ENCODE measurements at places on chromosomes 2 and 18.
A peak's percentile ranks its signal among the peaks of the same experiment; 100 is the strongest.

DNA sequence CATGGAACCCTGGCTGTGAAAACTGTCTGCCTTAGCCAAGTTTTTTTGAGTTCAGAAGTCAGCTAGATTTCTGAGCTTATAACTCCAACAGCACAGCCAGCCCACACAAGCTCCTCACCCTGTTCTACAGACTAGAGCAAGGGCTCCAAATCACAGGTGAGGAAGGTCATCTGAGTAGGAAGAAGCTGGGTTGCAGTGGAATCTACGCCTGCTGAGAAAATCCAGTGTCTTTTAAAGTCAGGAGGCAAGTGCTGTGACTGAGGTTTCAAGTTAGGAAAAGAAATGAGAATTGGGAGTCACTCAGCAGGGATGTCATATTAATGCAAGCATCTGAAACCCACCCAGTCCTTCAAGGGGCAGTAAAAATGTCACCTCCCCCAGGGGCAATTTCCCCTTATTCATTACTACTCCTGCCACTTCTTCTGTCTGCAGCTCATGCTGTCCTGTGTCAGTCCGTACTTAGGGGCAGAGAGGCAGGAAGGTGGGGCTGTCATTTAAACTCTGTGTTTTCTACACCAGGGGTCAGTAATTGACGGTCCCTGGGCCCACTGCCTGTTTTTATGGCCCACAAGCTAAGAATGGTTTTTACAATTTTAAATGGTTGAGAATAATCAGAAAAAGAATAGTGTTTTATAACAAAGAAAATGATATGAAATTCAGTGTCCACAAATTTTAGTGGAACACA, 551.1 kb downstream of the BCL11A start:
- no peak for DNase-seq

- no peak for DNase-seq
These were observed 136.5 kb downstream of the ZNF532 start for GRCh38 chr18:59001166-59001565.

DNA sequence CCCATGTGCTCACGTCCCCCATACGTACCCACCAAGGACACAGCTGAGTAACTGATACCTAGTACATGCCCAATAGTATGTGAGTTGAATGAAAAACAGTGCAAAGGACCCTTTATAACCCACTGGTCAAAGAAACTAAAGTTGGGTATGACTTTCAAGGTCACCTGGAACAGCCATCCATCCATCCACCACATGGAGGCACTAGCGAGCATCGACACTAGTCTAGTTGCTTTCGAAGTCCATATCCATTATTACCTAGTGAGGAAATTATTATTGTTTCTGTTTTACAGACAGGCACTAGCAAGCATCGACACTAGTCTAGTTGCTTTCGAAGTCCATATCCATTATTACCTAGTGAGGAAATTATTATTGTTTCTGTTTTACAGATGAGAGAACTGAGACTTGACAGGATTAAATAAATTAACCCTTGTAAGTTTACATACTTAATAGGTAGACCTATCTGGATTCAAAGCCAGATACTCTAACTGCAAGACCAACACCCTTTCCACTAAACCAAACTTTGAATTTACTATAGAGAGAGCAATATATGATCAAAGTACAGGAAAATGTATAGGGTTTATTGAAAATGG, 233.7 kb downstream of the METTL4 start:
- peak; percentile 61 for DNase-seq

- DNase-seq = no peak
These were observed 620 bp upstream of the RPL37A start for GRCh38 chr2:216498070-216498378.

GRCh38 chr2:197307236-197307932, 3.2 kb downstream of the ANKRD44 start:
- DNase-seq = no peak

DNA sequence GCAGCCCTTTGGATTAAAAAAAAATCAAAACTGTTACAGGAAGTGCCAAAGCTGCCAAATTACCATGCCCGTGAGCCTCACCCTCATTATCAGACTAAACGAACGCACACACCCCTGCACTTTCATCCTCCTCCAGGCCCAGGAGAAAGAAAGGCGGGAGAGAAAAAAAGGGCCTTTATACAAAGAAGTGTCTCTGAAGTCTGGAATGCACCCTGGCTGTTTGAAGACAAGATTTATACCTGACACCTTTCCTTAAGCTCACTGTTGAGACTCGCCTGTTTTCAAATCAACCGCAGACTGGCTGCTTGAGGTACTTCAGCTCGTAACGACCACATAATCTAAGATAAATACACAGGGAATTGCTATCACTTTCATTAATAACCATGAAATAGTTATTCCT, 31.0 kb downstream of the EDAR start:
- no peak for DNase-seq

DNA sequence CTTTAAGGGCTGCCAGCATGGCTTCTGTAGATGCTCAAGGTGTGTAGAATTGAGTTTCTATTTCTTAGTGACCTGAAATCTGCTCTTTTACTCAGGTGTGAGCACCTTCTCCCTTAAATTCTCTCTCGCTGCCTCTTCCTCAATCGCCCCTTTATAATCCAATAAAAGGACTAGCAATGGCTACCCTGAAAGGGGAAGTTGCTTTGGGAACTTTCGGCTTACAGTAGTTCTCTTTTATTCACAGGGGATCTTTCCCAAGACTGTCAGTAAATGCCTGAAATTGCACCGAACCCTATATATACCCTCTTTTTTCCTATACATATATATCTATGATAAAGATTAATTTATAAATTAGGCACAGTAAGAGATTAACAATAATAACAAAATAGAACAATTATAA, 121.8 kb downstream of the ACTR3 start:
- DNase-seq = no peak
